Stimulated activated CD4-positive, alpha-beta T cell treated with anti-CD3 and anti-CD28 coated beads, Interleukin-15, amount 100 ng/mL, for 1 hour (primary cell): ENCODE measurements at places on chromosomes 7 and 10.

DNA sequence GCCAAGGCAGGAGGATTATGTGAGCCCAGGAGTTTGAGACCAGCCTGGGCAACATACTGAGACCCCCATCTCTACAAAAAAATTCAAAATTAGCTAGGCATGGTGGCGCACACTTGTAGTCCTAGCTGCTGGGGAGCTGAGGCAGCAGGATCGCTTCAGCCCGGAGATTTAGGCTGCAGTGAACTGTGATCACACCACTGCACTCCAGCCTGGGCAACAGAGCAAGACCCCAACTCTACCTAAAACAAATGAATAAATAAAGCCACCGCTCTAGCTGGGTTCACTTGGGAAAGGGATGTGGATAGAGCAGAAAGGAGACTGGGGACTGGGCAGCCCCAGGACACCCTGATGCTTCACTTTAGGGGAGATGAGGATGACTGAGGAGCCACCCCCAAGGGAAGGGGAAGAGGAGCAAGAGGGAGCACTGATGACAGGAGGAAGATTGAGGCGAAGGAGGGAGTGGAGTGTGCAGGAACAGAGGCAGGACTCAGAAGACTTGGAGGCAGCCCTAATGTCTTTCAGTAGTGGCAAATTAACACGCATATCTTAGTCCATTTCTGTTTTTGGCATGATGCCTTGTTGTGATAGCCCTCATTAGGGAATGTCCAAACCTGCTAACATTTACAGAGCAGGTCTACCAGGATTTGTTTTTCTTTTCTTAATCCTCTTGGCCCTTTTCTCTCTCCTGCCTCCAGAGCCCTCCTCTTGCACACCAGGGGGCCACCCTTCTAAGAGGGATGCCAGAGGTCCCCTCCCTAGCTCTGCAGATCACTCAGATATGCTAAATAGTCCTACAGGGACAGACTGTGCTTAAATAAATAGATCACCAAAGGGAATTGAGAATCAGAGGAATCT is 88.3 kb downstream of the C10orf105 start:
- DNase-seq, result no peak

- no peak for DNase-seq
These were observed 111.1 kb downstream of the TNS3 start for GRCh38 chr7:47470567-47471357.

DNA sequence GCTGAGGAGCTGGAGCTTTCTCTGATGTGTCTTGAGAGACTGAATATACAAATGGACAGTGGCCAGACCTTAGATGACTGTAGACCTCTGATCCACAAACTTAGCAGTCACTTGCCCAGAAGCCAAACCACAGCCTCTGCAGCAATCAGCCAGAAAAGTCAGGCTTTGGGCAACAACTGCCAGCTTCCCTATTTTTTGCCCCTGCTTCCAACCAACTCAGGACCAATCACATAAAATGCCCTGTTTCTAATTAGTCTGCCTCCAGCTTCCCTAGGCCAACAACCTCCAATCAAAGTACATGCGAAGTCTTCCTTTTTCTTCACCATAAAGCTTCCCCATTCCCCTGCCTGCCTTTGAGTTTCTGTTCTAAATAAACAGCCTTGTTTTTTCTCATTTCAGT is 37.8 kb upstream of the CACUL1 start:
- no peak for DNase-seq

DNA sequence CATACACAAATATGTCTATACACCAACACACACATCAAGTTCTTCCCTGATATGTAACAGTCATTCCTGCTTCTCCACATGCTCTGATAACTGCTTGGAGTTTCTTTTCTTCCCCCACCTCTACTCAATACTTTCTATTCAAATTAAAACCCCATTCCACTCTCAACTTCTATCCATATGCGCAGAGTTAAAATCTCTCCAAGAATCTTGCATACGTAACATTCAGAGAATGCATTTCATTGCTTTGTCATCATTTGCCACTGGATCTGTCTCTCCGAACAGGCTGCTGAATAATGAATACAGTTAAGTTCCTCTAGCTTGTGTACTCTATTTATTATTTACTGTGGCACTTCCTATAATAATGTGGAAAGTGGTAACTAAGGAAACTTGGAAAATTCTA is 68.8 kb downstream of the DGKB start:
- DNase-seq, result no peak

DNA sequence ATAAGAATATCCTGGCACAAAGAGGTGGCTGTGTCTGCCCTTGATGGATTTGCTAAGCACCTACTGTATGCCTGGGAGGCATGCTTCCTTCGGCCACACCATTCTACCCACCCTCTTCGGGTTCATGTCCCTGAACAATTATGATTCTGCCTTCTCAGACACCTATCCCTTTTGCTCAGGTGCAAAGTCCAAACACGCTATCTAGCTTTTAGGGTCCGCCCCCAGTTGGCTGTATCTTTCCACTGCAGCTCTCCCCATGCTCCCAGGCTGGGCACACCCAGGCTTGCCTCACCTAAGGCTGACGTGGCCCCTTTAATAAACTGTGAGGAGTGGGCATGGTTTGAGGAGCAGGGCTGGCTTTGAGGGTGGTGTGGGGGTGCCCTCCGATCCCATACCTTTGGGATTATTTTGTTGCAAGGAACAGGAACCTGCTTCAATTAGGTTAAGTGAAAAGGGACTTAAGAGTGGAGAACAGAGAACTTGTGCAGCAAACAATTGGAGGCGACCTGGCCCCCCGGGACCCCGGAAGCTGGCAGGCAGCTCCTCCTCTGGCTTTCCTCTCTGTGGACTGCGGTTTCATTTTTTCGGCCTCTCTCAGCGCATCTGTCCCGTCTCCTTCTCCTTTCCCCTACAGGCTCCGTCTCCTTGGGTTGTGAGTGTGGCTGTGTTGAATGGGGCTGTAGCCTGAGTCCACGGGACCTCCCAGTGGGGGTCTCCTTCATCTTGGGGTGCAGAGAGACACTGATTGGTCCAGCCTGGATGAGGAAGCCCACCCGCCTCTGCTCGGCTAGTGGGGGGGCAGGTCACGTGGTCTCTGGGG is 3.8 kb downstream of the CLIP2 start:
- DNase-seq, result no peak

DNA sequence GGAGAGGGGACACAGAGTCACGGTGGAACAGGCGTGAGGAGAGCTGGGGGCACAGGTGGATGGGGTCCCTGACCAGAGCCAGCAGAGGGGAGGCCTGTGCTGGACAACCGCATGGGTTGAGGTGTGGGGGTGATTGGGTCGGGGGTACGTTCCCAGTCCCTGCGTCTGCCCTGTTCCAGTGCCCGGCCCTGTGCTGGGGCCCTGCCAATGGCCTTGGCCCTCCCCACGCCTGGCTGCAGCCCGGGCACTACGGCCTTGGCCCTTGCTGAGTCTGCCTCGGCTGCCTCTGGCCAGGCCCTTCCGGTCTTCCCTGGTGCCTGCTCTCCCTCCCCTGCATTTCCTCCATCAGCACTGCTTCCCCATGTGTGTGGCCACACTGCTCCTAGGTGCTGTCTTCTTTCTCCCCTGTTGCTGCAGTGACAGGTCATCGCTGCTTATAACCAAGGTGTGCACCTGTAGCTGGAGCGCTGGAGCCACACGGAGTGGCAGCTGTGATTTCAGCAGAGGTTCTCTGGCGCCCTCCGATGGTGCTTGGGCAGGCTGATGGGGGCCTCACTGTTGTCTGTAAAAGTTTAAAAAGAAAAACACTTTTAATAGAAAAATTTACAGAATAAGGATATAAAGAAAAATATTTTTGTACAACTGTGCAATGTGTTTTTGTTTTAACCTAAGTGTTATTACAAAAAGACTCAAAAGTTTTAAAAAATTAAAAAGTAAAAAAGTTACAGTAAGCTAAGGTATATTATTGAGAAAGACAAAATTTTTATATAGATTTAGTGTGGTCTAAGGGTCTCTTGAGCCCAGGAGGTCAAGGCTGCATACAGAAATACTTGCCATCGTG is 45.2 kb upstream of the BHLHA15 start:
- no peak for DNase-seq

- no peak for DNase-seq
These were observed 397.8 kb downstream of the EXOC4 start for GRCh38 chr7:133650487-133651300.

- DNase-seq, result no peak
These were observed 86.7 kb downstream of the MDFIC start for GRCh38 chr7:115008465-115009114.

GRCh38 chr10:59753267-59753666 is at the start of gene MRLN:
TSS of gene MRLN (minus strand) at chr10:59753455.
- DNase-seq, result no peak

DNA sequence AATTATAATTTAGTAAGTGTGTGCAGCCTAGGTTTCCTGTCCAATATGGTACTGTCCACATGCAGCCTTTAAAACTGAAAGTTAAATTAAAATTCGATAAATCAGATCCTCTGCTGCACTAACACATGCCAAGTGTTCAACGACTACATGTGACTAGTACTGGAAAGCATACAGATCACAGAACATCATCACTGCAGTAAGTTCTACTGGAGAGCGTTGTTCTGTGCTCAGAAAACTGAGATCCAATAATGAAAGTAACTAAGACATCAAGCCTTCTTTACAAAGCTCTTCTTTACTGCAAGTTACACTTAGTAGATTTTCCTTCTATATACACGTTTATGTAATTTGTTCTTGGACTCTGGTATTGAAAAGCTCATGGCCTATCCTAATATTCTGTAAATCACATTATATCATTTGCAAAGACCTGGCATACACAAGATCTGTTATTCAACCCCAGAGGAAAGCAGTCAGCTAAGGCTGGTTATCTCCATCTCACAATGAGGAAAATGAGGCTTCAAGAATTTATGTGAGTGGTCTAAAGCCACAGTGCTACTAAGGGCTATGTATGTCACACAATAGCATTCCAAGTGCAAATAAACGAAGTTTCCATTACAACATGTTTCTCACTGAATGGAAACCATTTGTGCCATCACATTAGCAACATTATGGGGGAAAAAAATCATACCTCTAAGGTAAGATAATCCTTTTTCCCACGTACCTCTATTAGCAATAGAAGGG is 77.6 kb downstream of the VPS41 start:
- DNase-seq, result no peak

DNA sequence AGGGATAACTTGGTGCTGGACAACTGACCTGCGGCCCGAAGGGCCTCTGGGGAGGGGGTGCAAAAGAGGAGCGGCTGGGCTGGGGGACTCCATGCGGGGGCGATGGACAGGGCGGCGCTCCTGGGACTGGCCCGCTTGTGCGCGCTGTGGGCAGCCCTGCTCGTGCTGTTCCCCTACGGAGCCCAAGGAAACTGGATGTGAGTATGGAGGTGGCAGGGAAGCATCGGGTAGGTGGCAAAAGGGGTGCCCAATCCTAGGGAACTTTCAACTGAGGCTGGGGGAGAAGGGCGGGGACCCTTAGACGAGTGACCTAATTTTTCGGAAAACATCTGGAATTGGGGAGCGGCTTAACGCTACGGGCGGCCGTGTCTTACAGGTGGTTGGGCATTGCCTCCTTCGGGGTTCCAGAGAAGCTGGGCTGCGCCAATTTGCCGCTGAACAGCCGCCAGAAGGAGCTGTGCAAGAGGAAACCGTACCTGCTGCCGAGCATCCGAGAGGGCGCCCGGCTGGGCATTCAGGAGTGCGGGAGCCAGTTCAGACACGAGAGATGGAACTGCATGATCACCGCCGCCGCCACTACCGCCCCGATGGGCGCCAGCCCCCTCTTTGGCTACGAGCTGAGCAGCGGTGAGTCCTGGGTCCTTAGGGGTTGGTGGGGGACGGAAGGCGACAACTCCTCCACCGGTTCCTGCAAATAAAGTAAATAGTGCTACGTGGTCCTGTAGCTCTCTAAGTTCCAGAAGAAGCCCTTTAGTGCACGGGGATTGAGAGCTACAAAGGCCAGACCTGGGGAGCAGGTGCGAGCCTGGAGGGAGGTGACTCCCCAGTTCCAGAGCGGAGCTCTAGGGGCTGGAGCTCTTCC is 622 bp downstream of the WNT16 start:
- no peak for DNase-seq

DNA sequence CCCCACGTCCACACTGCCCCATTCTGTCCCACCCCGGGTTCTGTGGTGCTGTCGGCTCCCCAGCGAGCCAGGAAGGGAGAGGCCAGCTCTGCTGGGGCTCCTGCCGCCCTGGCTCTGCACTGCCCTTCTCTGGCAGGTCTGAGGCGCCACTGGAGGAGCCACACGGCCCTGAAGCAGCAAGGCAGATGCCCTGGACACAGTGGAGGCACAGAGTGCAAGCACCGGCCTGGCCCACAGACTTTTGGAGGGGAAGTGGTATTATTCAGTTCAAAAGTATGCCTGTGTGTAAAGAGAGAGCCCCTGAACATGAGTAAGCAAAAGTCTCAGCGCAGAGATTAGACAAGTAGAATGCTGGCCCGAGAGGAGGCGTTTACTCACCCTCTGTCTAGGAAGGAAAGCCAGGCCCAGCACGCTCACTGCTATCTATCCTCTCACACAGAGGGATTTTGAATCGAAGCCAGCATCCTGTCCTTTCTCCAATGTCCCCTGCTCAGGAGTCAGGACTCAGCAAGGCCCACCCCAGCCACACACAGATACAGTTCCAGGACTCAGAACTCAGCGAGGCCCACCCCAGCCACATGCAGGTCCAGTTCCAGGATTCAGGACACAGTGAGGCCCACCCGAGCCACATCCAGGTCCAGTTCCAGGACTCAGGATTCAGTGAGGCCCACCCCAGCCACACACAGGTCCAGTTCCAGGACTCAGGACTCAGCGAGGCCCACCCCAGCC is 115.0 kb downstream of the EGFR start:
- no peak for DNase-seq

DNA sequence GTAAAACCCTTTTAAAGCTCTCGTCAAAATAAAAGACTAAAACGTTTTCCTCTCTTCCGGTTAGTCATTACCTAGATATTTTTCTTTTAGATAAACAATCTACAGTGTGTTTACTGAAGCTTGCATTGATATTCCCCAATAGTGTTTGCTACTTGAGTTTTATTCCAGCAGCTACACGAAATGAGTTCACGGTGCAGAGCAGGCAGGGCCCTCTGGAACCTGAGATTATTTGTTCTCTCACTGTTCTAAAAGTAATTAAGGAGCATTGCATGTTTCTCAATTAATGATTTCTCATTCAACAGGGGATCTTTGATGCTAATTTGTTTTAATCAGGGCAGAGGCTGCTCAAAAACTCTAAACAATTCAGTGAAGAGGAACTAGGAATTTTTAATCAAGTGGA is 319.7 kb downstream of the GFRA1 start:
- DNase-seq, result no peak

- no peak for DNase-seq
These were observed 571.1 kb downstream of the IPMK start for GRCh38 chr10:57696641-57697040.

DNA sequence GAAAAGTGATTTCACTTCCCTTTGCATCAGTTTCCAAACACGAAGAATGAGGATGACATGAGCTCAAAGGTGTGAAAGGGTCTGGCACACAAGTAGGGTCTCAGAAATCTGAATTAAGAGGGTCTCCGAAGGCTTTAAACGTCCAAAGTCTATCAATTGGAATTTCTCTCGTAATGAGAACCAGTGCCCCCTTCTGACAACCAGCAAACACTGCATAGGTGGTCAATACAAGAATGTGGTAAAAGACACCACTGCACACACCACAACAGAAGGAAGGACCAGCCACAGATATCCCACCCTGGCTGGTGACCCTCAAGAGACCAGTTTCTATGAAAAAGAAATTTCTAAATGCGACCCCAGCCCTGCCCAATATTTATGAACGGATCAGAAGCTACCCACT is 78.1 kb downstream of the CALN1 start:
- no peak for DNase-seq

GRCh38 chr10:120188950-120189349 is 268.1 kb upstream of the PLPP4 start:
- no peak for DNase-seq

GRCh38 chr7:1586126-1586826 is 16.4 kb upstream of the PSMG3 start:
- DNase-seq, result no peak
